ENCODE measurements at places on chromosomes 6 and 20. TPM values are rescaled to one million over a fixed set of nuclear protein-coding genes. Genes with fewer than 3 reads are reported as not detected.

The ARMC2 gene
- total RNA-seq = 2.8 TPM

The CLIC5 gene
- total RNA-seq = 12.9 TPM

The HRH3 gene
- total RNA-seq = not detected

The HLA-DOB gene
- total RNA-seq = not detected

The PTCRA gene
- not detected for total RNA-seq

The ULBP1 gene
- total RNA-seq = 0.28 TPM

- DNase-seq = no peak
- H3K27ac ChIP-seq = no peak overlapping the region
- no peaks in the 10 kb centered on the region for H3K4me1 ChIP-seq
- no peaks in the 10 kb centered on the region for H3K36me3 ChIP-seq
- no peaks in the 10 kb centered on the region for H3K27me3 ChIP-seq
- no peak overlapping the region for H3K4me3 ChIP-seq
These were observed 14.4 kb downstream of the PREX1 start for GRCh38 chr20:48813446-48813747.

DNA sequence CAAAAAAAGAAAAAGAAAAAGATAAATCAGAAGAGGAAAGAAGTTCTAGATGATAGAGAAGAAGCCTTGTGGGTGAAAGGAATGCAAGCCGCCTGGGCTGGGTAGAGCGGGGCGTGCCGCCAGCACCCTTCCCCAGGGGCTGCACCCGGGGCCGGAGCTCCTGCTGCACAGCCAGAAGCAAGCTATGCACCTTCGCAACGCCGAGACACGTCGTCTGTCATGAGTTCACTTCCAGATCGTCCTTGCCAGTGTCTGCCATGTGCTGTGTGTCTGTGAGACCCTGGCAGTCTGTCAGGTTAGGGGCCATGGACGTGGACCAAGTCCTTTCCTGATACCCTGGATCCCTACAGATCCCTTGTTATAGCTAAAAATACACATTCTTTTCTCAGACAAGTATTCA lies 25.5 kb upstream of the ADRM1 start:
- H3K4me1 ChIP-seq = no peaks in the 10 kb centered on the region
- H3K27me3 ChIP-seq = no peaks in the 10 kb centered on the region
- DNase-seq = no peak
- no peaks in the 10 kb centered on the region for H3K36me3 ChIP-seq

DNA sequence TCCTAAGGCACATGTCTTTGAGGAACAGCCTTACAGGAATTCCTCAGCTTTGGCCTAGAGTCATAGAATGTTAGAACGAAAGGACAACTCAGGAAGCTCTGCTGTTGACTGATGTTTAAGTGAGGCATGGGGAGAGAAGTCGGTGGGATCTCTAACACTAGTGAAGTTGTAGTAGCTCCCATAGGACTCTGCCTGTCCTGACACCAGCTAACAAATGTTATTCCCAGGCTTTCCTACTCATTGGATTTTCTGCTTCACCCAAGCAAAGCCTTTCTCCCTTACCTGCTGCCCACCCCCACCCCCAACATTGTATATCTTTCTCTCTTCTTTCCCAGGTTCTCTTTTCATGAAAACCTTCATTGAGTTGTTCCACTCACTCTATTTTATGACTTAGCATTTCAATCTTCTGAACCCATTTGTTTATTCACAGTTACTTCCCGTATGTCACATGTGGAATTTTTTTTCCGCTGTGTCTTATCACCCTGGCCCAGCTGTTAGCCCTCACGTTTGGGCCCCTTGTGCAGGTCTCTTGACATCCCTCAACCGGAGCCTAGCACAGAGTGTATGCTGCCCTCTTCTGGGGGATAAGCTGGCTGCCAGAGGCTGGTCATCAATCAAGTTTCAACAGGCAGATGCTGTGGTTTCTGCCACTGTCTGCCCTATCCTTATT lies 39.2 kb upstream of the RNF8 start:
- peak overlapping the region; percentile 56 for H3K27ac ChIP-seq
- H3K27me3 ChIP-seq = no peaks in the 10 kb centered on the region
- H3K4me1 ChIP-seq = peaks cover 17% of the 10 kb centered on the region
- no peaks in the 10 kb centered on the region for H3K36me3 ChIP-seq

- H3K27ac ChIP-seq = no peak overlapping the region
- H3K4me1 ChIP-seq = no peaks in the 10 kb centered on the region
- H3K27me3 ChIP-seq = peaks cover 41% of the 10 kb centered on the region
- no peak for DNase-seq
These were observed 737 bp upstream of the PTPRT start for GRCh38 chr20:43190332-43190953.

DNA sequence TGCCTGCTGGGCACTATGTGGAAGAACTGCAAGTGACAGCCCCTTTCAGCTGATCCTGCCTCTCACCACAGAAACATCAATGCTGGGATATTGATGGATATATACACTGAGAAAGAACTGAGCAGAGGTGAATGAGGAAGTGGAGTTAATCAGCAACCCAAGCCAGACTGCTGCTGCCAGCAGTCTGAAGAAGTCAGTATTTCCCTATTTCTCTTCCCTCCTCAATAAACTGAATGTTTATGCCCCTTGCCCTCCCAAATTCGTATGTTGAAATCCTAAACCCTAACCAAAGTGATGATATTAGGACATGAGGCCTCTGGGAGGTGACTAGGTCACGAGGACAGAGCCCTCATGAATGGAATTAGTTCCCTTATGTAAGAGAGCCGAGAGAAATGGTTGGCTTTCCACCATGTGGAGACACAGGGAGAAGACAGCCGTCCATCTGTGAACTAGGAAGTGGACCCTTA lies 76.3 kb downstream of the CDK19 start:
- H3K27ac ChIP-seq = peak overlapping the region; percentile 72
- DNase-seq = peak; percentile 17
- H3K27me3 ChIP-seq = no peaks in the 10 kb centered on the region
- H3K36me3 ChIP-seq = no peaks in the 10 kb centered on the region
- no peaks in the 10 kb centered on the region for H3K4me1 ChIP-seq

DNA sequence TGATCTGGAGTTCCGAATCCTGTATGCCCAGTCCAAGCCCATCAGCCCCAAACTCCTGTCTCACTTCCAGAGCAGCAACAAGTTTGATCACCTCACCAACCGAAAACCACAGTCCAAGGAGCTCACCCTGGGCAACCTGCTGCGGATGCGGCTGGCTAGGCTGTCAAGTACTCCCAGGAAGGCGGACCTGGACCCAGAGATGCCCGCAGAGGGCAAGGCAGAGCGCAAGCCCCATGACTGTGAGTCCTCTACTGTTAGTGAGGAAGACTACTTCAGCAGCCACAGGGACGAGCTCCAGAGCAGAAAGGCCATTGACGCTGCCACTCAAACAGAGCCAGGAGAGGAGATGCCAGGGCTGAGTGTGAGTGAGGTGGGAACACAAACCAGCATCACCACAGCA lies 10.5 kb upstream of the DHX35 start:
- H3K27ac ChIP-seq = no peak overlapping the region
- H3K36me3 ChIP-seq = no peaks in the 10 kb centered on the region
- DNase-seq = no peak

DNA sequence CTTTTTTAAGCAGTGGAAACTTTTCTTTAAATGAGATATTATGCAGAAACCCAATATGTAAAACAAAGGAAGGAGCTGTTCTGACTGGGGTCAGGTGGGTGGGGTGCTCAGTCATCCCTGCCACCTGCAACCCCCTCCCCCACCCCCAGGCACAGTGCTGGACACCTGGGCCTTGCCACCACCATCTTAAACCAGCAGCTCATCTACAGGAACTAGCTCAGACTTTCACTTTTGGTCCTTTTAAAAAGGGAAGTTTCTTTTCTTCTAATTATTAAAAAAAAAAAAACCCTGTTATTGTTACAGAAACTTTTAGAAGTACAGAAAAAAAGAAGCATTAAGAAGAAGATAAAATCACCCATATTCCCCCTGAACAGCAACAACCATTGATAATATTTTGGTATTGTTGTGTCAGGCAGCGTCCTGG lies 37.1 kb downstream of the PPP1R16B start:
- H3K4me1 ChIP-seq = no peaks in the 10 kb centered on the region
- no peak overlapping the region for H3K27ac ChIP-seq
- H3K4me3 ChIP-seq = no peak overlapping the region
- no peaks in the 10 kb centered on the region for H3K36me3 ChIP-seq
- H3K27me3 ChIP-seq = peaks cover 7% of the 10 kb centered on the region

DNA sequence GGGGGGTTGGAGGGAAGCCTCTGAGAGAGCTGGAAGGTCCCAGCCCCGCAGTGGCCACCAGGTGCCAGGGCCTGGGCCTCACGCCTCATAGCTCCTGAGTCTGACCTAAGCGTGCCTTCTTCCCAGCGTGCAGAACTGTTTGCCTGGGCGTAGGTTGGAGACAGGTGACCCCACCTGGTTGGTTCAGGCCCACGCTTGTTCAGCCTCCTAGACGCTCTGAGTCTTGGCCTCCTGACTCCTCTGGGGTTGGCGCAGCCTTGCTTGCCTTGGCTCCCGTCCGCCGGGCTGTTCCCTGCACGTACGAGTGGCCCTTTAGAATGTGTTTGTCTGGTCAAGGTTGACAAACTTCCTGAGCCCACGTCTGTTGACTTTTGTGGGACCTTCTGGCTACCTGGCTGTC lies 70.8 kb downstream of the EYA2 start:
- no peak for DNase-seq
- H3K4me3 ChIP-seq = no peak overlapping the region
- H3K36me3 ChIP-seq = no peaks in the 10 kb centered on the region
- H3K4me1 ChIP-seq = peaks cover 6% of the 10 kb centered on the region

DNA sequence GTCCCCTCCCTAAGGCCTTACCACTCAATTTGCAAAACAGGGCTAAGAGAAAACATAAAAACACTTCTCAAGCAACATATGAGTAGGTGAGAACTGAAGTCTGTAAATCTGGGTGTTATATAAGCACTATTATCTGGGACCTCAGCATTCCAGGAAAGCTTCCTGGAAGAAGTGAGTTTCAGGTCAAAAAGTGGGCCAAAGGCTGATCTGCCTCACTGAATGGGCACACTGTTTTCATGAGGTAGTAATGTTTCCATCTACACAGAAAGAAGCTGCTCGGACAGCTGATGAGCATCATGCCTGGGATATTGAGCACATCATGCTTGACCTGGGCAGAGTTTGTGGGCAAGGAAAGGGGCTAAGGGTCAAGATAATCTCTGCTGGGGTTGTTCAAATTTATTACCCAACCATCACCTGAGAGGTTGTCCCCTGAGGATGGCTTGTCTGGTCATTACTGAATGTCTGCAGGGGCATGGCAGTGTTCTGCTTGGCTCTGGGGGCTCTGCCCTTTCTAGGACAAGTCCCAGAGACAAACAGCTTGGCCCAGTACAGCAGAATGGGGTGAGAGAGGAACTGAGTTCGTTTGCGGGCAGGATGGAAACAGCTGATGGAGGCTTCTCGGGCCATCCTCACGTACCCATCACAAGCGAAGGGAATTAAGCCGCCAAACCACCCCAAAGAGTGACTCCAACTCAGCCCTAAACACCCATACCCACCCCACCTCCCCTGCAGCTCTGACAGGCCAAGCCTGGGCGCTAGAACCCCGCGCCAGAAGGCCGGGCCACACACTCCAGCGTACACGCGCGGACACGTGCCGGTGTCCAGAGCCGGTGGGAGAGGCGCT lies 1.2 kb upstream of the SYNJ2 start:
- H3K36me3 ChIP-seq = no peaks in the 10 kb centered on the region
- peak overlapping the region; percentile 90 for H3K27ac ChIP-seq
- no peaks in the 10 kb centered on the region for H3K27me3 ChIP-seq
- H3K4me1 ChIP-seq = peaks cover 19% of the 10 kb centered on the region
- DNase-seq = no peak

DNA sequence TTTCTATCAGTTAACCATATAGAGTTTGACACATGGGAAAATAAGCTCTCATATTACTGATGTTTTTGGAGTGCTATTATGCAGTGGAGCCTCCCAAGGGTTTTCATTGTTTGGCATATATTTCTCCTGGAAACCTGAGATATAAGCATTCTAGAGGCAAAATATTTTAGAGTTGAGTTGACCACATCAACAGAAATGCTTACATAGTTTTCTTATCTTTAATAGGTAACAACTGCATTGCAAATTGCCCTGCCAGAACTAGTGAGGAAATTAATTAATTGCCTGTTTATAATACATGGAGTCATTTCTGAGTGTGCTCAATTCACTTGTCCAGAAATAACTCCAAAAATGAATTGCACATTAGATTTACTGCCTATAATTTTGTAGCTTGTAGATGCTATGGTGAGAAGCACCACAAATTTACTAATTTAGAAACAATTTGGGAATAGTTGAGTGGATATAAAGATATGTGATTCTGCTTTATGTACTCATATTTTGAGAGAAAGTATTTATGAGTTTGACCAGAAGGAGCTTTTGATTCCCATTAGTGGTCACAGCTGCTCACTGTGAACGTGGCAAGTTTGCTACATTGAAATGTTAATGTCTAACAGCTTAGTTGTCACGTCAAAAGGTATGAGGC lies 288.7 kb downstream of the CD109 start:
- DNase-seq = no peak
- no peak overlapping the region for H3K27ac ChIP-seq
- H3K27me3 ChIP-seq = no peaks in the 10 kb centered on the region
- H3K4me3 ChIP-seq = no peak overlapping the region
- no peaks in the 10 kb centered on the region for H3K4me1 ChIP-seq

DNA sequence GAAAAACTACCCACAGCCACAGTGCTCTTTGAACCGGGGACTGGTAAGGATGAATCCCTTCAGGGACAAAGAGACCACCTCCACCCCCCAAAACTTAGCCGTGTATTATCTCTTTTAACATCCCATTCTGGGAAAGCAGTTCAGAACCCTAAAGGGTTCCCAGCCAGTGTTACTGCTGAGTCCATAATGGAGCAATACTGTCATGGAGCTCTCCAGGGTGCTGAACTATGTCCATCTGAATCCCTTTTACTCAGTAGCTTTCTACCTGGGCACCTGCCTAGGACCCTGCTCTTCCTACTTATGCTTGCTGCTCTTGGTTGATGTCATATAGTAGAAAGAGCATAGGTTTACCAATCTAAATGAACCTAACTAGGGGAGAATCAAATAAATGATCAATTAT lies 22.3 kb upstream of the SAYSD1 start:
- H3K4me3 ChIP-seq = no peak overlapping the region
- H3K4me1 ChIP-seq = no peaks in the 10 kb centered on the region
- H3K27me3 ChIP-seq = no peaks in the 10 kb centered on the region
- no peaks in the 10 kb centered on the region for H3K36me3 ChIP-seq

DNA sequence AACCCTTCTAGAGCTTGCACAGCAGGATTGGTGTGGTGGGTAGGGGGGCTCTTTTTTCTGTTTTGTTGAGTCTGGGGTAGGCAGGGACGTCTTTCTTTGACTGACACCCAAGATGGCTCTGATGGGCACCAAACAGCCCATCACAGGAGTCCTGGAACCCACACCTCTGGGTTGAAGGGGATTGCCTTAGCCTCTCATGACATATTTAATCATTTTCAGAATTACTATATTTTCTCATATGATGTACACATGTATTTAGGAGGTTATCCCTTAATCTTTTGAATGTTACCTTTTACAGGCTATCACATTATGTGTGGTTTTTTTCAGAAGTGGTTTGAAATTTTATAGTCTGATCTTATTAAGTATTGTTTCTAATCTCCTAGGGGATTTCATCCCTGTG lies 64.6 kb downstream of the RPP40 start:
- peaks cover 14% of the 10 kb centered on the region for H3K4me1 ChIP-seq
- no peak overlapping the region for H3K27ac ChIP-seq
- H3K27me3 ChIP-seq = no peaks in the 10 kb centered on the region
- no peak for DNase-seq
- no peaks in the 10 kb centered on the region for H3K36me3 ChIP-seq

DNA sequence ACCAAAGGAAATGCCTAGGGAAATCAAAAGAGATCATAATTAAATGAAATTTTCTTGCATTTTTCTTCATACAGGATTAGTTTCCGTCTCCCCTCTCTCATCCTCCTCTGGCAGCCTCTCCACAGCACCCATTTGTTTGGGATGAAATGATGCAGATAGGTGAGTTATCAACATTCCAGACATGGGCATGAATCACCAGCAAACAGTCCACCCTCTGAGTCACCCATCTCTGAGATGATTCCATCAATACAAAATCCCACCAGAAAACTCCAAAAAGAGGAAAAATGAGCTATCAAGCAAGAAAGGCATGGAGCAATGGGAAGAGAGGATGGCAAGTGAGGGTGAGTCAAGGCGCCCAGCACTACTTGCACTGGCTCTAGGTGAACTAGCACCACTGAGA lies 11.4 kb downstream of the MC3R start:
- no peak overlapping the region for H3K4me3 ChIP-seq
- no peaks in the 10 kb centered on the region for H3K4me1 ChIP-seq
